Testis (tissue), 5 donors: ENCODE measurements at places on chromosomes 16 and 17. TPM values are rescaled to one million over a fixed set of nuclear protein-coding genes. Genes with fewer than 3 reads are reported as not detected.
A peak's percentile ranks its signal among the peaks of the same experiment; 100 is the strongest.

Gene CCL4L2
- not detected for total RNA-seq

Gene SECTM1
- 0.55 TPM for total RNA-seq

- DNase-seq: peak; percentile 90
Observed at GRCh38 chr16:57802341-57803133, at the start of gene KIFC3. TSS of gene KIFC3 (minus strand) at chr16:57802491. CDS start at chr16:57798243, 4,248 bp downstream.

DNA sequence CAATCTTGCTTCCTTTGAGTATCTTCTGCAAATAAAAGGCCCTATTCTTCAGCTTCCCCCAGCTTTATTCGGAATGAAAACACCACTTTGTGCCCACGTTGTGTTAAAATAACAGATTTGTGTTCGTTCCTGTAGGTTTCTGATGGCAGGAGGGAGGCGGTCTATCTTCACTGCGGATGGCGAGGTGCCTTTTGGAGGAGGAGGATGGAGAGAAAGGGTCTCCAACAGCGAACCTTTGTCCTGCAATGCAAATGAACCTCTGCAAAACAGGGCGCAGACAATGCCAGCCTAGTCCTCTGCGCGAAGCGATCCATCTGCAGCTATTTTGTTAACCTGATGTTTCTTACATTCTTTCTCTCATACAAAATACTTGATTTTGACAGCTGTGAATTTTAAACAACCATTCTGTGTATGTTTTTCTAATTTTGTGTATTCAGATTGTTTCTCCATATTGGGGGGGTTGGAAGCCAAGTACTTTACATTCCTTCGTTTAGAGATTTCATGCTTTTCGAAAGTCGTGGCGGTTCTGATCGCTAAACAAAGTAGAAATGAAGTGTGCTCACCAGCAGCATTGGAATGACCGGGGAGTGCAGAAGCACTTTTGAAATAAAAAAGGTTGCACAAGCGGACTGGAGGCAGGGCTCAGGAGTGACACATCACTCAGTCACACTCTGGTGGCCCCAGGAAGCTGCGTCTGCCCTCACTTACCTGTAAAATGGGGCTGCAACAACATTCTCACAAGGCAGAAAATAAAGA, 279.0 kb upstream of the IRX5 start:
- no peak for DNase-seq

DNA sequence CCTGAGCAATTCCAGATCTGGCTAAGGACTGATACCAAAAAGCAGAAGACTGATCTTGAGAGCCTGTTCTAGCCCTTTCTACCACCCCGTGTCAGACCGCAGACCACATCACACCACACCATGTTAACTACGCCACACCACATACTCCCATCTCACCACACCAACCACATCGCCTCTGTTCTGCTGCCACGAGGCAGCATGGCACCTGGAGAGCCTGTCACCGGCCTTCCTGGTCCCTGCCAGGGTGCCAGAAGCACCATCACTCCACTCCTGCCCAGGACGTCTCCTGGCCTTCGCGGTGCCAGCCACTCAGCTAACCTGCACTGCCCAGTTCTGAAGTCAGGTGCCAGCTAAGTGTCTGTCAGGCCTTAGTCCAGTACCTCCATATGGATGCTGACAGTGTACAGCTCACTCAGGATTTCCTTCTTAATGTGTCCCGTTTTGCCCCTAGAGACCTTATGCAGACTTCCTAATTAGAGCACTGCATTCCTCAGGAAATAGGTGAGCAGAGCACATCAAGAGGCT, 37.2 kb upstream of the BCAR1 start:
- no peak for DNase-seq

DNA sequence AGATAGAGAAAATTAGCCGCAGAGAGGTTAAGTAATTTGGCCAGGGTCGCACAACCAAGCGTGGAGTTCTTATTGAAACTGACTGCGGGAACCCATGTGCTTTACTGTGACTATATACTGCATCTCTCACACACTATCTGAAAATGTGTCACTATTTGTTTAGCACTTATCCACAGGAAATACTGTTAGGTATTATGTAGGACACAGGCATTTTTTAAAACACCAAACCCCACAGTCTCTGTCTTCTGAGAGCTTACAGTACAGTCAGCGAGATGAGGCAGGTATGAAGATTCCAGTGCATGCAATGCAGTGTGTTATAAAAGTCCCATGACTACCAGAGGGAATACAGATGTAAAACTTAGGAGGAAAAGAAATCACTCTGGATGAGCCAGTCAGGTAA, 11.3 kb downstream of the RBL2 start:
- DNase-seq: no peak

GRCh38 chr16:29968205-29968604, 5.5 kb upstream of the TAOK2 start:
- DNase-seq: no peak

GRCh38 chr17:33944412-33944811, 310.7 kb upstream of the CCL2 start:
- no peak for DNase-seq

DNA sequence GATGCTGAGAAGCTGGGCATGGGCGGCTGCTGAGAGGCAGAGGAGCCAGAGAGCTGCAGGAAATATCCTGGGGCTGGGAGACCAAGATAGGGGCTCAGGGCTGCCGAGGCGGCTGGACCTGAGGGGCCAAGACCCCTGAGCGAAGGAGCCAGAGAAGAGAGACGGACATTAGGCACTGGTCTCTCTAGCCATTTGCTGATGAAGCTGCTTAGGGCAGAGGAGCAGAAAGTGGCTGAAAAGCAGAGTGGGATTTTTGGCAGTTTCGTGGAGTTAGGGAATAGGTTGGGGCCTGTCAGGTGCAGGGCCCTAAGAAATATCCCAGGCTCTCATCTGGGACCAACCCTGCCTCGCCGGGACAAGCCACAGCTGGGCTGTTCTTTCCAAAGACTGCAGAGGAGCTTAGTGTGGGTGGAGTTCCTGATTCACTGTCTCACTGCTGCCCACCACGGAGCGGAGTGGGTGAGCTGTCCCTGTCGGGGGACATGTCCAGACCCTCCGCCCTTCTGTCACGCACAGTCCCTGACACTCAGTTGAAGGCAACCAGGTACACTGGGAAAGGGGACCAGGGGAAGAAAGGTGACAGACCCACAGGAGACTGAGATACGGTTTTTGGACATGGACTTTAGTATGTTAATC, 11.3 kb upstream of the DNASE1 start:
- DNase-seq: peak; percentile 6

DNA sequence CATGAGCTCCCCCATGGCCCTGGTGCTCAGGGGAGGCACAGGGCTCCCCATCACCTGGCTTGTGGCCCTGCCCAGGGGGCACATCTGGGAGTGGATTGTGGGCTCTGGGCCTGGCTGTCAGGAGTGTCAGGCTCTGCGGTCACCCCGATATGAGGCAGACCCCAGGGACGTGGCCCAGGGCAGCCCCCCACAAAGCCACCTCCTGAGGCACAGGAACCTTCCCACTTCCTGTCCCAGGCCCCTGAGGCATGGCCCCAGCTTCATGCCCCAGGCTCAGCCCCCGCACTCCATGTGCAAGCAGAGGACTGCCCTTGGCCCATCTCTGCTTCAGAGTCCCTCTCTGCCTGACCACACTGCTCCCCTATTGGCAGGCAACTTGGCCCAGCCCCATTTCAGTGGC, 160.3 kb downstream of the PCTP start:
- DNase-seq: no peak

DNA sequence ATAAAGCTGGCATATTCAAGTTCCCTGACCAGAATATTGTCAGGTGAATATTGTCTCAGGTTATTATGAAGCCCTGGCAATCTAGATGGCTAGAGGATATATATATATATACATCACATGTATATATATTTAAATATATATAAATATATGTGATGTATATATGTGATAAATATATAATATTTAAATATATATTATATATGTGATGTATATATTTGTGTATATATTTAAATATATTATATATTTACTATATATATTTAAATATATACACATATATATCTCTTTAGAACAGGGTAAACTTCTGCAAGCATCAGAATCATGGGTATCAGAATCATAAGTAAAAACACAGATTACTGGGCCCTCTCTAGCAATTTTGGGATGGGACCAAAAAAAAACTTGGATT, 112.6 kb downstream of the CDH8 start:
- DNase-seq: no peak

DNA sequence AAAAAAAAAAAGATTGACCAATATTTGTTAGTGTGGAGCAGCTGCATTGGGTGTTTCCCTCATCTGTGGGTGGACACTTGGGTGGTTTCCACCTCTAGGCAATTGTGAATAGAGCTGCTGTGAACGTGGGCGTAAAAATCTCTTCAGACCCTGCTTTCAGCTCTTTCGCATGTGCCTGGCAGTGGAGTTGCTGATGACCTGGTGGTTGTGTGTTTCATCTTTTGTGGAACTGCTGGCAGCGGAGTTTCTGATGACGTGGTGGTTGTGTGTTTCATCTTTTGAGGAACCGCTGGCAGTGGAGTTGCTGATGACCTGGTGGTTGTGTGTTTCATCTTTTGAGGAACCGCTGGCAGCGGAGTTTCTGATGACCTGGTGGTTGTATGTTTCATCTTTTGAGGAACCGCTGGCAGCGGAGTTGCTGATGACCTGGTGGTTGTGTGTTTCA, 21.4 kb downstream of the ZC3H18 start:
- peak; percentile 40 for DNase-seq

GRCh38 chr16:88816736-88817535, 5.2 kb upstream of the APRT start:
- no peak for DNase-seq

DNA sequence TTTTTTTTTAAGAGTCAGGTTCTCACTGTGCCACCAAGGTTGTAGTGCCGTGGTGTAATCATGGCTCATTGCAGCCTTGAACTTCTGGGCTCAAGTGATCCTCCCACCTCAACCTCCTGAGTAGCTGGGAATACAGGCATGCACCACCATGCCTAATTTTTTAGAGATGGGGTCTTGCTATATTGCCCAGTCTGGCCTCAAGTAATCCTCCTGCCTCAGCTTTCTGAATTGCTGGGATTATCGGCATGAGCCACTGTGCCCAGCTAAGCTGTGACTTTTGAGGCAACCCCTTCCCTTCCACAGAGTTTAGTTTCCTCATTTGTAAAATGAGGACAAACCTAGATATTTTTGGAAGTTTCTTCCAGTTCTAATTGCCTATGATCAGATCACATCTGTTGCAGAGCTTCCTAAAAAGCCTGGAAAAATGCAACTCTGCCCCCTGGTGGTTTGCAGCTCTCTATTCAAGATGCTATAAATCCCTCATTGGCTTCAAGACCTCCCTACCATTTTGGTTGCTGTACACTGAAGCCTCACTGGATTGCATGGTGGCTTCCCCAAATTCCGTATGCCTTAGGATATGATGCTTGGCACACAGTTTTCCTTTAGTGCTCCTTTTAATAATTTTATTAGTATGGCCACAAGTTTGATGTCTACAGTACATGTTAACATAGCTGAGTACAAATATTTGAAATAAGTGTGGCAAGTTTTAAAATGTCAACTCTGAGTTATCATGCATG, 19.3 kb downstream of the GDE1 start:
- DNase-seq: peak; percentile 84
